ENCODE measurements at places on chromosomes 1 and 21. TPM values are rescaled to one million over a fixed set of nuclear protein-coding genes. Genes with fewer than 3 reads are reported as not detected.

HES2 gene
- polyA plus RNA-seq = 0.51 TPM

MAN1C1 gene
- 14.5 TPM for polyA plus RNA-seq

GRCh38 chr1:195462646-195463045, 1145.6 kb downstream of the KCNT2 start:
- DNase-seq = no peak

GRCh38 chr1:200079232-200079940, 51.9 kb downstream of the NR5A2 start:
- no peak for DNase-seq

- DNase-seq = no peak
Observed at GRCh38 chr1:11746795-11747487, 11.0 kb downstream of the AGTRAP start.

DNA sequence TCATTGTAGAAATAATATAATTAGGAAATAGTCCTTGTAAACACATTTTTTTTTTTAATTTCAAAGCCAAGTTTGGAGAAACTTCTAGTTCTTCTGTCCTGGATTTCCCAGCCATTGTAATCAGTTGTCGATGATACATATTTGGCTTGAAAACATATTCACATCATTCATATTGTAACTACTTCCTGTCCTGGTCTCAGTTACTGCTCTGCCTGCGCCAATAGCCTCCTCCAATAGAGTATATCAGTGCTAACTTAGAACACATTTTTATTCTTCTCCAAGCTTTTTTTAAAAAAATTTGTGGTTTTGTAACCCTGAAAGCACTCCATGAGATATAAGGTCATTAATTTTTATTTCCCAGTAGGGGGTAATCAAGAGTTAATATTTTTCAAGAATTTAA, 46.1 kb upstream of the FMO2 start:
- no peak for DNase-seq

Measured in left renal cortex interstitium (tissue), 4 donors.